Posterior cingulate gyrus (tissue), 11 donors: ENCODE measurements at places on chromosomes 12 and 14.

DNA sequence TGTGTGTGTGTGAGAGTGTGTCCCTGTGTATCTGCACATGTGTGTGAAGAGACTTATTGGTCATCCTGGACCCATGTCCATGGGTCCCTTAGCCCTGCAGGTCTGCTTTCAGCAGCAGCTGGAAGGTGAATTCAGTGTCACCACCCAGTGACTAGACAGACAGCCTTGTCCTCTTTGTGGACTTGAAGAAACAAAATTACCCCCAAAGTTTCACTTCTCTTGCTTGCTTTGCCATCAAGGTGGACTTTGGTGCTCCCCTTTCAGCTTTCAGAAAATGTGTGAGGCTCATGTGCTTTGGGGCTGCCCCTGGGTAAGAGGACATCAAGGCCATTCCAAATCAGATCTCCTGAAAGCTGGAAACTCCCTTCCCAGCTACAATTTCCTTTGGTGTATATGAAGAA, 1063.8 kb downstream of the BCL11B start:
- no peak for DNase-seq

- DNase-seq = peak; percentile 61
Observed at GRCh38 chr14:102915292-102916110, 7.0 kb upstream of the AMN start.

DNA sequence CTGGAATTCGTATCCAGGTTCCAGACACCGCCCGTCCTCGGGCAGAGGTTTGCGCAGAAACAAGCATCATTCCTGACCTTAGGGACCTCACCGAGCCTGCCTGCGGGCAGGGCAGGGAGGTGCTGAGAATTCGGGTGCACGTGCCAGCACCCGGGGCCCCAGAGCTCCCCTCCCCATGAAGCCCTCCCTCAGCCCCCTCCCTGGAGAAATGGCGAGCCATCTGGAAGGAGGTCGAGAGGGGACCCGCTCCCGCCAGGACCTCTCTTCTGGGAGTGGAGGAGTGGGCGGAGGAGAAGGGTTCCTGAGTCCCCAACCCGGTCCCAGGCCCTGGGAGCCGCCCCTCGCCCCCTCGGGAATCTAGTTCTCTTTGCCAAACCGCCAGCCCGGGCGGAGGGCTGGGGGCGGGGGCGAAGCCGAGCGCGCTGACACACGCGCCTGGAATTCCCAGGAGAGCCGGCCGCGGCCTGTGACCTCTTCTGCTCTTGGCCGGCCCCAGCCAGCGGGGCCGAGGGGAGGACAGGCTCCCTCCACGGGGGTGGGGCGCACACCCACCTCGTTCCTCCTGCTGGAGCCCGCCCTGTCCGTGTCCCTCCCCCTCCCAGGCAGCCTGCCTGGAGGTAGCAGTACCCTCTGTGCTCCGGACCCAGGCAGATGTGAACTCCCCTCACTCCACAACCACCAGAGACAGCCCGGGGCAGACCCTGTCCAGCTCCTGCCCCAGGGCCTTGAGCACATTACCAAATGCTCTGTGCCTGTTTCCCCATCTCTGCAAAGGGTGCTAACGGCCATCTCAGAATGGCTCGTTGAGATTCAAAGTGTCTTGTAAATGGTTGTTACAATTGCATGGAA, 23.0 kb upstream of the GPR132 start:
- peak; percentile 82 for DNase-seq

GRCh38 chr14:100540141-100540925, 46.9 kb downstream of the BEGAIN start:
- no peak for DNase-seq

DNA sequence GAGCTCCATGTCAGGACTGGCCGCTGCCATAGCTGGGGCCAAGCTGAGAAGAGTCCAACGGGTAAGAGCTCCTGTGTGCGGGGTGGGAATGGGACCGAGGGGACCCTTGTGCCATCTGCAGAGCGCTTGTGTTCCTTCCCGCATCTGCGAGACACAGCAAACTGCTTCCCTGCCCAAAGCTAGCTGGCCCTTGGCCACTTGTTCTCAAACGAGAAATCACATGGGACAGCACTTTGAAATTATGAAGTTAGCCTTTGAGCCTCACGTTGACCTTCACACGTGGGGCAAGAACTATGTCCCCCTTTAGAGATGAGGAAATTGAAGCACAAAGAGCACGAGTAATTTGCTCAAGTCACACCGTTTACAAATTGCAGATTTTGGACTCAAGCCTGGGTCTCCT, 30.8 kb downstream of the DEGS2 start:
- DNase-seq = no peak

DNA sequence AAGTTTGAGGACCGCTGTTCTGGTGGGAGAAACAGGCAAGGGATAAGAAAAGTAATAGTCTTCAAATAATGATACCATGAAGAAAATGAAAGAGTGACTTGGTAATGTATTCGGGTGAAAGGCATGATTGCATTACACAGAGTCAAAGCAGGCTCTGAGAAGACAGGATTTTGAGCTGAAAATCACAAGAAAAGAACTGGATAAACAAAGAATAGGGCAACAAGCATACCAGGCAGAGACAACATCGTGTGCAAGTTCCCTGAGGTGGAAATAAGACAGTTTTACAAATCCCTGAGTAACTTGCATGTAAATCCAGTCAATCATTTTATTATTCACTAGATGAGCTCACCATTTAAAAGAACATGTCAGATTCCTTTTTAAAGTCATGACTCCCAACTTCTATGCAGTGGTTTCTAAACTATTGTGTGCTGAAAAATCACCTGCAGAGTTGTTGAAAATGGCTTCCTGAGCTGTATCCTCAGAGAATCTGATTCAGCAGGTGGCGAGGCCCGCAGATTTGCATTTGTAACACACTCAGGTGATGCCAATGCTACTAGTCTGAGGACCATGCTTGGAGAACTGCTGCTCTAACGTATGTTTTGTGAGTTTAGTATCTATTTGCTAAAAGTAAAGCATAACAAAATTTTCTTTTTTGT, 133.0 kb upstream of the ABCD2 start:
- no peak for DNase-seq

GRCh38 chr14:93720076-93720815, 68.0 kb downstream of the PRIMA1 start:
- no peak for DNase-seq

DNA sequence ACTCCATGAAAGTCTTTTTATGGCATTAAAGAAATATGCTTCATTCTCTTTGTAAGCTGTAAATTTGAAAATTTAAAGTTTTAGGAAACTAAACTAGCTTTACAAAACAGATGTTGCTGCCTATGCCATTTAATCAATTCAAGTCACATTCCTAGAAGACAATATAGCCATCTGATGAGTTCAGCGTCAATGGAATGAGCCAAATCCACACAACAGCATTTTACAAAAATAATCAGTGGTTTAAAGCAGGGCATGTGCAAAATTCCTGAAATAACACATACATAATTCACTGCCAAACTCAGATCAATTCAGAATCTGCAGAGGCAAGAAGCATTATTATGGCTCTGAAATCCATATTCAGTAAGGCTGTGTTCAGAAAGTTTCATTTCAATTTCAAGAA, 75.6 kb downstream of the MED13L start:
- DNase-seq = no peak

DNA sequence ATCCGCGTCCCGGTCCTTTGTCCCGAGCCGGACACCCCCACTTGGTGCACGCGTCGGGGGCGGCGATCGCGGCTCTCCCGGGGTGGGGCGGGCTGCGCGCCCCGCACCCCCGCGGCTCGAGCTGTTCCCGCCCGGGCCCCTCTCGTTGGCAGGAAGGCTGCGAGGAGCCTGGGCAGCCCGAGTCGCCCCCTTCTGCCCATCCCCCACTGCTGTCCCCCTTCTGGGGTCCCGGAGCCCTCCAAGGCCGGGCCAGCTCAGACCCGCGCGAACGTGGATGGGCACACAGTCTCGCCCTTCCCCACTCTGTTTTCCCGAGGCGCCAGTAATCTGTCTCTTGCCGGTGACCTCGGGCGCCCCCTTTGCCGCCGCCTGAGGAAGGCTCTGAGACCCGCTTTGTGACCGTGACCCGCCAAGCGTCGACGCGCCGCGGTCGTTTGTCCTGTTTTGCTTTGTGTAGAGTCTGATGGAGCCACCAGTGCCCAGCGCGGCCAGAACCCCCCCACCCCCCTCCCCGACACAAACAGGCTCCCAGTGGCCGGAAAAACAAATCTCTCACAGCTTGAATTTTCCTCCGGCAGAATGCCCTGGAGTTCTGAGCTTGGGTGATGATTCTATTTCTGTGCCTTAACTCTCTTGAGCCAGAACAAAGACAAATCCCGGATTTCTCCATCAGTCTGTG, 610 bp downstream of the C14orf132 start:
- peak; percentile 73 for DNase-seq

DNA sequence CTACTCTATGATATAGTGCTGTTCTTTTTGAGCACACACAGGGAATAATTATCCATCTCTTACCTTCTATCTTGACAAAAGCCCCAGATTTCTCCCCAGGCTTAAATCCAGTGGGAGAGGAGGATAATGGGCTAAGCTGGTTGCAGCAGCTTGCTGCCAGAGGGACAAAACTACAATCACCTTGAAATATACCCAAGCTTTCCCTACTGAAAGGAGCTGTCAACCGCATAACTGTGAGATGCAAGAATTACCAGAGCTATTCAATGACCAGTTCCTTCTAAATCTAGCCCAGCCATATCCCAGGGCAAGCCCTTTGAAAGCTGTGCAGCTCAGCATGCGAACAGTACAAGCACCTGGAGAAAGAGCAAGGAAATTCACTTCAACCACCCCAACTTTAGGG, 943 bp upstream of the MGAT4C start:
- DNase-seq = no peak

GRCh38 chr12:77153706-77154105, 88.3 kb upstream of the E2F7 start:
- DNase-seq = no peak

DNA sequence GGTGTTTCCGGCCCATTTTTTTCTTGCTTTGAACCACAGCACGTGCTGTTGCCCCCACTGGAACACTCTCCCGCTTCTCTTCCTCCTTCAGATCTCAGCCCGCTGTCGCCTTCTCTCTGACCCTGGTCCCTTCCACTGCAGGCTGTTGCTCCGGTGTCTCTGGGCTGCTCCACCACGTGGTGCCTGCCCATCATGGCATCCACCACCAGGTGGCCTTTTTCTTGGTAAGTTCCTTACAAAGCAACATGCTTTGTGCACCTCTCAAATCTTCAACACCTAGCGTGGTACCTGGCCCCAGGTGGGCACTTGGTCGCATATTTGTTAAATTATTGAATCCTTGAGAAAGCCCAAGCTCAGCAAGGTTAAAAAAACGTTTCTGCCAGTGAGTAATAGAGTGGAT, 19.1 kb downstream of the TUNAR start:
- no peak for DNase-seq

DNA sequence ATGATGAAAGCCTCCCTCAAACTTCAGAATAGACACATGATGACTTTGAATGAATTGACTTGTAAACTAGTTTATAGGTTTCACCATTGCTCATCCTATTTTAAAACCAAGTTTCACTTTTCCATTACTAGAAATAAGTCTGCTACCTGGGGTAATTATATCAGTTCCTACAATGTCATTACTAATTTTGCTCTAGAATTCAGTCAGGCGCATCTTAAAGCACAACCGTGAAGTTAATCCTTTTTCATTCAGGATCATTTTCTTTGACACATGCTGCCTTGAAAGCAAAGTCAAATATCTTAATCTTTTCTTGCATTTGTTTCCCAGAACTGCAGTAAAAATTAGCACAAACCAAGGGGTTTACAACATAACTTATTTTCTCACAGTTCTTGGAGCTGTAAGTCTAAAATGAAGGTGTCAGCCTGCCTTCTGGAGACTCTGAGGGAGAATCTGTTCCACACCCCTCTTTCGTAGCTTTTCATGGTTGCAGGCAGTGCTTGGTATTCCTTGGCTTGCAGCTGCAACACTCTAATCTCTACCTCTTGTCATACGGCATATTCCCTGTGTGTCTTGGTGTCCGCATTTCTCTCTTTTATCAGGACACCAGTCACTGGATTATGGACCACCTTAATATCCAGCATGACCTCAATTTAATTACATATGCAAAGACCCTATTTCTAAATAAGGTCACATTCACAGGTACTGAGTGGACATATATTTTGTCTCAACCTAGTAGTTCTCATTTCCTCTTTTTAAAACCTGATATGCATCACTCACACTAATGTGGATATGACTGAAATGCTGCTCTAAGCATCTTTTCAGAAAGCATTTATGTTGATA, 114.3 kb upstream of the PDZRN4 start:
- no peak for DNase-seq

DNA sequence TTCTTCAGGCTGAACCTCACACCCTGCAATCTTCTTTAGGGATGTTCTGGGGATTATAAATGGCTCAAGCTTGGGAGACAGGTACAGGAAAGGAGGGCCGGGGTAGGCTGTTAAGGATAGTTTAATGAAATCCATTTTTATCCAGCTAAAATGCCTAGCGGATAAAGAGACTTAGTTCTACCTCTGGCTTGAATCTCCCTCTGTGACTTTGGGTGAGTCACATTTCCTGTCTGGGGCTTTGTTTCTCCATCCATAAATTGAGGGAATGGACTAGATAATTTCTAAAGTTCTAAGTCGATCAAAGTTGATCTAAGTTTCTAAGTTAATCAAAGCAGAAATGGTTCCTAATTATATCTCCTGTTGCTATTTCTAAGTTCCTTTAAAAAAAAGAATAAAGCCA, 319.6 kb upstream of the E2F7 start:
- no peak for DNase-seq

DNA sequence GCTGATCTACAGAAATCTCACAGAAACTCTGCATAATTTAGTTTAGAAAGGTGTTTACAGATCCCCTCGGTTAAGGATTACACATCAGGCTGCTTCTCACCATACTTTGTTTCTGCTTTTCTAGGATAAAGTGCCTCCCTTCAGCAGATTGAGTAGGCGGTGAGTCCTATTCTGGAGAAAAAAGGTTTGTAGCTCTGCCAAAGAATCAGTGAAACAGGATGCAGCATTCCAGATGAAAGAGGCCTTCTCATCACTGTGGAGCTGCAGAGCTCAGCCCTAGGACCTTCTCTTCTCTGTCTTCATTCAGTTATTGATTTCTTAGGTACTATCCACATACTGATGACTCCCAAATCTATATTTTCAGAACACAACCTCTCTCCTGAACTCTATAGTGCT, 155.5 kb upstream of the KRR1 start:
- DNase-seq = no peak

DNA sequence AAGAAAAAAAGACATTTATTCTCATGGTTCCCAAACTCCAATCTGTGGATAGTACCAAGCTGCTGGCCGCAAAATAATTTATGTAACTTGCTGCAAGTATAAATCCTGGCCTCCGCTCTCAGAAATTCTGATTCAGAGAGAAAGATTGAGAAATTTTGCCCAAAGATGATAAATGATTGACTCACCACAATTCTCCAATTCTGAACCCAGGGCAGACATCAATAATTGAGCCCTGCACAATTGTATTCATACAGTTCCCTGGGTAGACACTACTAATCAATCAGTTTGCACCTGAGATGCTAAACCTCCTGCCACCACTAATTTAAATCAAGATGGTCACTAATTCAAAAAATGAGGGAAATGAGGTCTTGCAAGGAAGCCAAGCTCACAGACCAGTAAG, 38.2 kb downstream of the TRPV4 start:
- peak; percentile 1 for DNase-seq
